ENCODE measurements at places on chromosomes 3 and 15.

- no peak for DNase-seq
These were observed 283.8 kb downstream of the BBX start for GRCh38 chr3:107806536-107806935.

DNA sequence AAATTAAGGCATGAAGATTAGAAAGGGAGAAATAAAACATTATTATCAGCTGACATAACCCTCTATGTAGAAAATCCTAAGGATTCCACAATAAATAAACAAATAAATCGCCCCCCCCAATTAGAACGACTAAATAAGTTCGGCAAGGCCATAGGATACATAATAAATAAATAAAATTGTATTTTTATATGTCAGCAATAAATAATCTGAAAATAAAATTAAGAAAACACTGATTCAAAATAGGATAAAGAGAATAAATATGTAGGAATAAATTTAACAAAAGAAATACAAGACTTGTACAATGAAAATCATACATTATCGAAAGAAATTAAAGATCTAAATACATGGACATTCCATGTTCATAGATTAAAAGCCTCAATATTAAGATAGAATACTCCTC, 5.1 kb downstream of the TTC23 start:
- no peak for DNase-seq

GRCh38 chr15:45180648-45181436, 6.9 kb downstream of the SHF start:
- no peak for DNase-seq

GRCh38 chr15:30675126-30675525, 49.2 kb downstream of the ARHGAP11B start:
- DNase-seq, result no peak

- no peak for DNase-seq
These were observed 53.4 kb downstream of the HES1 start for GRCh38 chr3:194189243-194189791.

Data from GM12891 (cell line).